ENCODE measurements at places on chromosomes 7 and 10.

- no peak for DNase-seq
Observed at GRCh38 chr7:157673573-157673972, 336.8 kb downstream of the DNAJB6 start.

DNA sequence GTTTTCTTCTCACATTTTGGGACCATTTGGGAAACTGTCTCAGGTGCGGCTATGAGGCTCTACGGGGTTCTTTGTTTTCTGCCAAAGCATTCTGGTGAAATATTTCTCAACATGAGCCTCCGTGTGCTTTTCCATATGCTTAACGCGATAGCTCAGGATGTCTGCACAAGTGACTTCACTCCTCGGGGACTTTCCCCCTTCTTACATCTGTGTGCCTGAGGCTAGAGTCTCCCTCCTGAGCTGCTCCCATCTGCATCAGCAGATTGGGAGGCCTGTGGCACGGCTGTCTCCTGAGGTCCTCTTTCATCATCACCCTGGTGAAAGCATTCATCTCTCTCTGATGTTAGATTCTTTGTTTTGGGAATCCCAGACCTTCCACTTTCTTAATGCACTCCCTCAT, 1190.9 kb downstream of the TYW1 start:
- DNase-seq = no peak

DNA sequence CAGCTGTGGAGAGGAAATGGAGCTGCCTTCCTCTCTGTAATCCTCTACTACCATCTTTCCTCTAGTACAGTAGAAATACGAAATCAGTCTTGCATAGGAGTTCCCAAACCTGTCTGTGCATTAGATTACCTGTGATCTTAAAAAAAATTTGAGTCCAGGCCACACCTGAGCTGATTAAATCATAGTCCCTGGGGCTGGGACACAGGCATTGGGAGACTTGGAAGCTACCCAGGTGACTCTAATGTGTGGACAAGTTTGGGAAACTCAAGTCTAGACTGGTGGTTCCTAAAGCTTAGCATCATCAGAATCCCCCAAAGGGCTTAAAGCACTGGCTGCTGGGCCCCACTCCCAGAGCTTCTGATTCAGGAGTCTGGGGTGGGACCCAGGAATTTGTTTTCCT, 152.7 kb upstream of the GLI3 start:
- DNase-seq = no peak

DNA sequence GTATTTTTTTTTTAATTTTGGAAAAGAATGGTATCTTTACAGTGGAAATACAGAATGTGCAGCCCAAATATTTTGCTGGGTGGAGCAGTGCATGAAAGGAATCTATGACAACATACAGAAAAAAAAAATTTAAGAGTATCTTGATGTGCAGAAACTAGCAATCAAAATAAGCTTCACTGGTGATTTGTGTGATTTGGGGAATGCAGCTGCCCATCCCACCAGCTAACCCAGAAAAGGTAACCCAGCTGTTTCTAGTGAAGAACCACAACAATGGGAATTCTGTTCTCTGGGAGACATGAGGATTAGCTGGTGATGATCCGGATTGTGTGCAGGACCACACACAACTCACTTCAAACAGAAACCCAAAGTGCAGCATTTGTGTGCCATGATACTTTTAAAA, 375.5 kb downstream of the SEMA3D start:
- peak; percentile 26 for DNase-seq

GRCh38 chr7:82527851-82528250, 84.3 kb upstream of the CACNA2D1 start:
- DNase-seq = peak; percentile 48

DNA sequence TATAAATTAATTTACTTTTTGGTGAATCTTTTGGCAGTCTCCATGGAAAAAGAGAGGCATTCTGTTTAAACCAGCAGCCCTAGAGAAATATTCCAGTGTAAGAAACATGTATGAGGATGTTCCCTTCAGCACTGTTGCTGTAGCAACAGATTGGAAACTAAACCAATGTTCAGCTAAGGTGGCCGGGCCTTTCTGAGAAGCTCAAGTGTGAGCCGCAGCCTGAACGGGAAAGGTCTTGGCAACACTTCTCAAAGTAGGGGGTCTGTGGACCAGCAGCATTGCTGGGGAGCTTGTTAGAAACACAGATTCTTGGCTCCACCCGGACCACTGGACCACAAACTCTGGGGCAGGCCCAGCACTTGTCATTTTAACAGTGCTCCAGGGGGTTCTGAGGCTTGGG, 36.2 kb downstream of the RAMP3 start:
- DNase-seq = no peak

GRCh38 chr10:133128126-133129070, 31.6 kb upstream of the KNDC1 start:
- DNase-seq = no peak

- no peak for DNase-seq
Observed at GRCh38 chr10:122254831-122255230, 16.3 kb upstream of the BTBD16 start.

- DNase-seq = no peak
Observed at GRCh38 chr7:39741942-39742623, 118.7 kb downstream of the RALA start.

DNA sequence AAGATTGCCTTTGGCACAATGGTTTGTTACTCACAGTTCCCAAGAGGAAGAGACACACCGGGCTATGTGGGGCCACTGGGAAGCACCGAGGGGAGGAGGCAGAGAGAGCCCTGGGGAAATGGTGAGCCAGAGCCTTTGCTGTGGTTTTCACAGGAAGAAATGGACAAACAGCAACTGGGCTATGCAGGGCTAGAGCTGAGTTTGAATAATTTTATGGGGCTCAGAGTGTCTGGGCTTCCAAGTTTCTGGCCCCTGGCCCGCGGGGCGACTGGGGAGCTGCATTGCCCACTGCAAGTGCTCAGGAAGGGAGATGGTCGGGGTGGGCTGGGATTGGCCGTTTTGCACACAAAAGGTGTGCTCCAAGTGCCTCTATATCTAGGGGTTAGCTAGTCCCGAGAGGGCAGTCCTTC, 92.6 kb downstream of the CHST15 start:
- no peak for DNase-seq

- DNase-seq = no peak
Observed at GRCh38 chr10:6175329-6176055, 27.2 kb upstream of the PFKFB3 start.

- peak; percentile 13 for DNase-seq
Observed at GRCh38 chr10:59830601-59831259, 75.6 kb downstream of the CCDC6 start.

DNA sequence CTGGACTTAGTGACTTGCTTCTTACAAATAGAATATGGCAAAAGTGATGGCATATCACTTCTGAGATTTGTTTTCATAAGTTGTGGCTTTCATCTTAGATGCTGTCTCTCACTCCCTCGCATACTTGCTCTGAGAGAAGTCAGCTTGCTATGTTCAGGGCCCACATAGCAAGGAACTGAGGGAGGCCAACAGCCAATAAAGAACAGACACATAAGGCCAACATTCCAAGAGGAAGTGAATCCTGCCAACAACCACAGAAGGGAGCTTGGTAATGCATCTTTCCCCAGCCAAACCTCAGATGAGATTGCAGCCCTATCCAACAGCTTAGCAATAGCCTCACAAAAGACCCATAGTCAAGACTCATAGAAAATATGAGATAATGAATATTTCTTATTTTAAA, 39.2 kb upstream of the DMTF1 start:
- no peak for DNase-seq

- DNase-seq = peak; percentile 18
Observed at GRCh38 chr7:132061937-132062336, 505.5 kb upstream of the PODXL start.

DNA sequence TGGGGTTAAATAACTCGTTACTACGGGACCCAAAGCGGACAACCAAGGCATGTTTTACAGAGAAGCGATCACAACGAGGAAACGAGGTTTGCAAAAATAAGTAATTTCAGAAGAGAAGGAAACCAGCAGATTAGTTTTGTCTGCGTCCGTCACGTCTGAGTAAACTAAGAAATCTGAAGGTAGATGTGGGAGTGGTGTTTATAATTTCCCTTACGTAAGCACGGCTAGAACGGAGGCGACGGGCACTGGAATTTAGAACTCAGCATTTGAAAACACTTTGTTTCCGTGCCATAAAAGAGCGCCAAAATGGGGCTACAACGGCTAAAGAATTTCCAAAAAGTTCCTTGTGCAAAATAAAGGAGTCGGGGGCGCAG, 718 bp upstream of the UMAD1 start:
- DNase-seq = no peak

DNA sequence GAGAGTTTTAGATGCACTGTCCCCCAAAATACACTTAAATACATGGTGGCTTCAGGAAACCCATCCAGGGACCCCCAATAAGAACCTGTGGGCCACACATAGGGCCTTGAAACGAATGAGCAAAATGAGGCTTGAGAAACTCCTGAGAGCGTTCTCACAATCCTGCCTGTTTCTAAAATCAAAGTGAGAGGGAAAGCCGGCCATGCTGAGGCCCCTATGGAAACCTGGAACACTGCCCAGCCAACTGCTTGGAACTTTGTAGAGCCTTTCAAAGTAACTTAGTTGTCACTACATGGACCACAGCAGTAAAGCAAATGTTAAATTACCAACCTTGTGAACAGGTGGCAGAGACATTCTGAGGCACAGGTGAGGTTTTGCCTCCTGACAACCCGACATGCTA, 13.4 kb downstream of the SGMS1 start:
- no peak for DNase-seq

GRCh38 chr7:140915935-140916555, 8.7 kb downstream of the BRAF start:
- DNase-seq = no peak

- DNase-seq = no peak
Observed at GRCh38 chr7:25386311-25386744, 158.0 kb upstream of the NPVF start.

GRCh38 chr7:130417213-130417612, 23.6 kb downstream of the CEP41 start:
- no peak for DNase-seq

DNA sequence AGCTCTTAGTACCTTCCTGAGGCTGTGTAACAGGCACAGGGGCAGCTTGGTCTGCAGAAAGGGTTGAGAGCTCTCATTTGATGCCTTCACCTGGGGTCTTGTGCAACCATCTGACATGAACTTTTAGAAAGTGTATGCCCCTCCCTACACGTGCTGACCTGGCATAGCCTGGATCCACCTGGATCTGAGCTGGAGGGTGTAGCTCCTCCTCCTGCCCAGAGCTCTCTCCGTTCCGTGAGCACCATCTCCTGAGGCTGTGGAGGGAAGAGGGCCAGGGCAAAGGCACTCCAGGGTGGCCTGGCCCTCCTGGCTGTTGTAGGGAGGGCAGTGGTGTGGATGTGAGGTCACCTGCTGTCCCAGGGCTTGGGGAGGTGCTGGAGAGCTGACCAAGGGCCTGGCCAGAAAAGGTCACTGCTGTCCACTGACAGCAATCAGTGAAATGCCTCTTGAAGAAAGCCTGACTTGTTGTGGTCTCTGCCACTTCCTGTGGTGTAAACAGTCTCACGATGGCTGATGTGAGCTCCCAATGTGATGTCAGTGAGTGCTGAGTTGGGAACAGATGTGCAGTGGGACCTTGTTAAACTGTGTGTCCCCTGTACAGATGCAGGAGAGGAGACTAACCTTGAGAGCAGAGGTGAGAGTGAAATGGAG, 23.0 kb downstream of the AMZ1 start:
- DNase-seq = no peak

DNA sequence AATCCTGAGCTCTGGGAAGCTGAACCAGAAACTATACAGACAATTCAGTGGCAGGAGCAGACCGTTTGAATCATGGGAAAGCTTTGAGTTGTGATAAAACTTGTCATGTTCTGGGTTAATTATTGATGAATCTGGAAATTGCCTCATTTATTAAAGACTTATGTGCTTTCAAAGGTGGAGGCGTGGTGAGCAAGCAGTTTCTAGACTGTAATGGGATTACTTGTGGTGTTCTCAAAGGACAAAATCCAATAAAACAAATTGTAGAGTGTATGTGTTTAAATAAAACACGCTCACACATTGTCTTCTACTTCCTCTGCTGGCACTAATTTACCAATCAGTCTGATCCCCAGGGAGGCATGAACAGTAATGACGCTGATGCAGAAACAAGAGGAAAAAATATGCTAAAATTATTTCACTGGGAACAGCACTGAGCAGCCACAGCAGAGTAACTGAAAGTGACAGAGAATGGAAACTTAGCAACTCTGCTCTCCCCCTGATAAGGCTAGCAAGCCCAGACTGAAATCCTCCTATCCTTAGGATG, 25.1 kb downstream of the PARD3 start:
- no peak for DNase-seq

DNA sequence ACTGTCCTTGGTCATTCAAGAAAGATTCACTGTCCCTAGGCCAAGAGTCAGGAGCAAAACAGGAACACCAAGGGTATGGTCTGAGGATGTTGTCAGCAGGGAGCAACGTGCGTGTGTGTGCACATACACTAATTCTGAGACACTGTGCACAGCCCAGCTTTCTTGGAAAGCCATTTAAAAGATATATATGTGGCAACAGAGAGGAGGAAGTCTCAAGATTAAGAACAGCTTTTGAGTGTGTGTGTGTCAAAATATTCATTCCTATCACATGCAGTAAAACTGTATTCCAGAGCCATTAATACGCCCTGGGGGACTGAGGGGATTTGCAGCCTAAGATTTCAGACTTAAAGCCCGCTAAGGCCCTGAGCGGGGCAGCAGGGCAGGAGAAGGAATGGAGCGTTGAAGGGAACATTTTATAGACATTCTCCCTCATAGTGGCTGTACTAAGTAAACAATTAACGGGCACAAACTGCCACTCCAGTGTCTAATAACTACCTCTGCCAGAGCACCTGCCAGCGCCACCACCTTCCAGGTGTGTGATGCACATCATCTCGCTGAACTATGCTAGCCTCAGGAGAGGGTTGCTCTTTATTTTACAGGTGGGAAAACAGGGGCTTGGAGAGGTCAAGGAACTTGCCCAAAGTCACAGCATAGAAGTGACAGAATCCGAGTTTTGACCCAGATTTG, 2.0 kb downstream of the NOD1 start:
- DNase-seq = no peak

DNA sequence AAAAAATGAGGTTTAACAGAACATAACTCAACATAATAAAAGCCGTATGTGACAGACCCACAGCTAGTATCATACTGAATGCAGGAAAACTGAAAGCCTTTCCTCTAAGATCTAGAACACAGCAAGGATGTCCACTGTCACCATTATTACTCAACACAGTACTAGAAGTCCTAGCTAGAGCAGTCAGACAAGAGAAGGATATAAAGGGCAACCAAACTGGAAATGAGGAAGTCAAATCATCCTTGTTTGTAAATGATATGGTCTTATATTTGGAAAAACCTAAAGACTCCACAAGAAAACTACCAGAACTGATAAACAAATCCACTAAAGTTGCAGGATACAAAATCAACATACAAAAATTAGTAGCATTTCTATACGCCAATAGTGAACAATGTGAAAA, 45.9 kb downstream of the C10orf71 start:
- DNase-seq = no peak
